ENCODE measurements at places on chromosomes 16 and 17.

- ATAC-seq = peak; percentile 100
Measured at GRCh38 chr16:84266451-84266850, 26.6 kb upstream of the KCNG4 start.

- ATAC-seq = no peak
Measured at GRCh38 chr16:50635505-50636392, 45.4 kb downstream of the SNX20 start.

DNA sequence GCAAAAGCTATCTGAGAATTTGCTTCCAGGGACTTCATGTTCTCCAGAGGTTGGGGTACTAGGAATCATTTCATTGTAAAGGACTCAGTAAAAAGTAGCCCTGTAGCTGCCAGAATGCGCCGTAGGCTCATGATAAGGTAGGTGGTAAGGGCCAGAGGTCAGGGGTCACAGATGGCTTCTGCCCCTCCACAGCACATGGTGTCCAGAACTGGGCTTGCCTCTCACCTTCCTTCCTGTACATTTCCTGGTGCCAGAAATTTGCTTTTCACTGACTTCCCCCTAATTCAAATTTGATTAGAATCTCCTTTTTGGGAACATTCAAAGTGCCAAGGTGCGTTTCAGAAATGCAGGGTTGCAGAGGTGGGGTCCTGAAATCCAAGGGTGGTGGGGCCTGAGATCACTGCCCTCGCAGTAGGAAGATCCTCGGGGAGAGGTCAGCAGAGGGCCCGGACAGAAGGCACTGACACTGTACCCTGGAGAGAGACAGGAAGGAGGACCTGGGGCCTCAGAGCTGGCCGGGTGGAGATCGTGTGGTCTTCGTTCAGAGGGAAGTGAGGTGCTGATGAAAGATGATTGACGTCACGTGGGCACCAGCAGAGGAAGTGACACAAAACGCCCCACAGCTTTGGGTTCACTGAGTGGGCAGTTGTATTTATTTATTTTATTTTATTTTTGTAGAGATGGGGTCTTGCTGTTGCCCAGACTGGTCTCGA lies 25.5 kb upstream of the METRNL start:
- no peak for ATAC-seq

DNA sequence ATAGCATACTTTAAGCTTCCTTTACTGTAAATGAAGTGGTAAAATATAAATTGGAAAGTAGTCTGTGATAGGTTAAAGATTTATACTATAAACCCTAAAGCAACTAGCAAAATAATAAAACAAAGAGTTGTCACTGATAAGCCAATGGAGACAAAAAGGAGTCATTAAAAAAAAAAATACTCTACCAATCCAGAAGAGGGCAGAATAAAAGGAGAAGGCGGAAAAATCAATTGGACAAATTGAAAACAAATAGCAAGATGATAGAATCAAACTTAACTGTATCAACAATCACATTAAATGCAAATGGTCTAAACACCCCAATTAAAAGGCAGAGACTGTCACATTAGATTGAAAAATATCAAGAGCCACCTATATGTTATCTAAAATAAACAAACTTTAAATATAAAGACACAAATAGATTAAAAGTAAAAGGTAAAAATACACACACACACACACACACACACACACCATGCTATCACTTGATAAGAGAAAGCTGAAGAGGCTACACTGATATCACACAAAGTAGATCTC lies 71.8 kb downstream of the CACNG1 start:
- ATAC-seq = no peak

DNA sequence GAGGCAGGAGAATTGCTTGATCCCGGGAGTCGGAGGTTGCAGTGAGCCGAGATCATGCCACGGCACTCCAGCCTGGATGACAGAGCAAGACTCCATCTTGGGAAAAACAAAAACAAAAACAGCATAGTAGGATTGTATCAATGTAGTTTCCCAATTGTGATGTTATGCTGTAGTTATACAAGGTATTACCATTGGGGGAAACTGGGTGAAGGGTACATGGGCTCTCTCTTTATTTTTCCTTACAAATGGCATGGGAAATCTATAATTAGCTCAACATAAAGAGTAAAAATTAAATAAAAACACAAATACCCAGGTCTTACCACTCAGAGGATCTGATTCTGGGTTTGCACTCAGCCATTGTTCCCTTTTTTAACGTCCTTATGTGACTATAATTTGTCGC lies 107.9 kb downstream of the KATNIP start:
- no peak for ATAC-seq

GRCh38 chr17:43529947-43530287 lies 16.2 kb downstream of the ETV4 start:
- ATAC-seq = peak; percentile 20

DNA sequence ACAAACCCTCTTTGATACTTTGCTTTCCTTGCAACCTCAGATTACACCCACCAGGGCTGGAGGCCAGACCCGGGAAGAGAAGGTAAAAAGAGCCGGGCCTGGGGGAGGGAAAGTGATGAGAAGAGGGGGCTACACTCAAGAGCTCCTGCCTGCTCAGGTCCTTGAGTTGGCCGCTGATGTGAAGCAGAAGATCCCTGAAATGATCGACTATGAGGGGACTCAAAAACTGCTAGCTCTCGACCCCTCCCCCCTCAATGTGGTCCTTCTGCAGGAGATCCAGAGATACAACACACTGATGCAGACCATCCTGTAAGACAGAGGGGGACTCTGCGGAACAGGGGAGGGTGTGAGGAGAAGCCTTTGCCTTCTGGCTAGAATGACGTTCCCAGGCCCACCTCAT lies 2.8 kb upstream of the KDM6B start:
- no peak for ATAC-seq

Data from SK-N-SH treated with all-trans-retinoic acid at 6 μM for 48 hours (cell line).